ENCODE measurements at places on chromosomes 13 and 19.

- no peak for DNase-seq
Observed at GRCh38 chr19:53626976-53627375, 4.8 kb upstream of the DPRX start.

- DNase-seq: no peak
Observed at GRCh38 chr19:29771708-29772414, 39.9 kb upstream of the CCNE1 start.

DNA sequence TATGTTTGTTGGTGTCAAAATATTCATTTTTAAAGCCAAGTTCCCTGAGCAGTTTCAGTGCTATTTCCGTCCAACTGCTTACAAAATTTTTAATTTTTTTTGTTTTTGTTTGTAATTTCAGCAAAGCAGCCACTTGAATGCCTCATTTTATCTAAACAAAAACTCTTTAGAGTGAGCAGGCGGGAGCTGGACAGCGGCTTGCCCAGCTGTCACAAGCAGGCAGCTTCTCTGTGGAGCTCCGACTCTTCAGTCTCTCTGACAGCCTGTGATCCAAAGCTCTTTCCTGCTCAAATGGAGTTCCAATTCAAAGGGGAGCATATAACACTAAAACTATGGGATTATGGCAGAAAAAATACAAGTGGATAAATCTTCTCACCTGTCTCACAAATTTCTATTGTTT lies 618.3 kb upstream of the PCDH20 start:
- DNase-seq: no peak

DNA sequence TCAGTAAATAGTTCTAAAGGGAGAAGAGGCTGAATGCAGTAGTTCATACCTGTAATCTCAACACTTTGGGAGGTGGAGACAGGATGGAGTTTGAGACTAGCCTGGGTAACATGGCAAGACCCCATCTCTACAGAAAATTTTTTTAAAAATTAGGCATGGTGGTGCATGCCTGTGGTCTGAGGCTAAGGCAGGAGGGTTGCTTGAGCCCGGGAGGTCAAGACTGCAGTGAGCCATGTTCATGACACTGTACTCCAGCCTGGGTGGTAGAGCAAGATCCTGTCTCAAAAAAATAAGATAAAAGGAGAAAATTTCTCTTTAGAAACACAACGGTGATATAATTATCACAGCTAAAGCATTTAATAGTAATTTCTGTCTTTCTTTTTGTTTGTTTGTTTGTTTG lies 57.1 kb downstream of the SIPA1L3 start:
- no peak for DNase-seq

DNA sequence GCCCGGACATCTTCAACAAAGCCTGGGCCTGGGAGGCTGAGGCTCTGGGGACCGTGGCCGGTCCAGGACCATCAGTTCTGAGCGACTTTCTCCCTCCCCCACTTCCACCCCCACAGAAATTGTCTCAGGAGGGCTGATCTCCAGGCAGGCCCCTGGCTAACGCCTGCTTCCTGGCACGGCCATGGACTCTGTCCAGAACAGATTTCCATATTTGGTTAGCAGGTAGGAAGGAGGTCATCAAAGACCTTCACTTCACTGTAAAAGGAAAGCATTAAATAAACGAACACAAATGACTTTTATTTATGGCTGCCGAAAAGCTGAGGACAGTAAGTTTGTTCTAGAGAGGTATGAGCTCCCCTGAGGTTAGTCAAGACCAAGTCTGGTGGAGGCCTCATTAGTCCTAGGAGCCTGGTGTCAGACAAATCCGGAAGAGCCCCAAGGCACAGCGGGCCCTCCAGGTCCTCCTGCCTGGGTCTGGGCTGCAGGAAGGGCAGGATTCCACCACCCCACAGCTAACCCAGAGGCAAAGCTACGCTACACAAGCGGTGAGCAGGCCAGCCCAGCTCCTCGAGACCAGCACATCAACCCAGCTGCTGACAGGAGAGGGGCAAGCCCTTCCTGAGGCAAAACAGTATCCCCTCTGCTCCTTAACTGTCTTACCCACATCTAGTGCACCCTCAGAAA lies 4.6 kb upstream of the PLPP2 start:
- DNase-seq: no peak

DNA sequence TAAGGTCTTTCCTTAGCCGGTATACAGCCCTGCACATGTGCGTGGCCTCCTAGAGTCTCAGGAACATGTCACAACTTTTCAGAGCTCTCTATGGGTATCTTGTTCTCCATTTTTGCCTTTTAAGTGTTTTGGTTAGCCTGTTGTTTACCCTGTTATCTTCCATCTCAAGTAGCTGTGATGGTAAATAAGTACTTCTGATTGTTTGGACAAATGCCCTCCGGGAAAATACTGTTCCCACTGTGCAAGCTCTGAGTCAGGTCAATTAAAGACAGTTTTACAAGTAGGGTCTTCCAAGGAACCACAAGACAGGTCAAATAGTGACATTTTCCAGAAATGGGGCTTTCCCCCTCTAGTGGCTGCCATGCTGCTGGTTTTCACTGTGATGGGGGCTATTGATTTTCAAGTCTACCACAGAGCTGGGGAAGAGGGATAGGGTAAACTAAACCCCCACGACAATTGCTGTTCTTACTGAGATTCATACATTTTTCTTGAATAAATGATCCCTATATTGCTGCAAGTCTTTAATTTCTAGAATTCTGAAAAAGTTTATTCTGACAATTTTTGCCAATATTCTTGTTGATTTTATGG lies 109.5 kb downstream of the TM9SF2 start:
- DNase-seq: no peak

DNA sequence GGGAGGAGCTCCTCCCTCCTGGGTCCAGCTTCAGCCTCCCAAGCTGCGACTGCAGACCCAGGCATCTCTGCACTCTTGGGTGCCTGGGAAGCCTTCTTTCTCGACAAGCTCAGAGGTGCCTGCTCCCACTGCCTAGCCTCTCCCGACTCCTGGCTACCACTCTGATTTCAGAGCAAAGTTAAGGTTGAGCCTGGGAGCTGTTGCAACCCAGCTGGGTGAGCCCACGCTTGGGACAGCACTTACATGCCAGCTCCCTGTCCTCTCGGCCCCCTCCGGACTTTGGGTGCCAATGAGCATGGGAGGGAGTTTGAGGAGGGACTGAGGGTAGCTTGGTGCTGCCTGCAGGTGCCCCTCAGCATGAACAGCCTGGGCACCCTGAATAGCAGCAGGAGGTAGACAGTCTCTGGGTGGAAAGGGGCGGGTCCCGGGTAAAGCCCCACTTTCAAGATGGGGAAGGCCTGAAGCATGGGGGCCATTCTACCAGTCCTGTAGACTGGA lies 1383.4 kb upstream of the PCDH20 start:
- DNase-seq: no peak

- no peak for DNase-seq
Observed at GRCh38 chr13:24625870-24626849, 54.0 kb upstream of the ATP12A start.

- DNase-seq: no peak
Observed at GRCh38 chr13:25352230-25352629, 19.5 kb upstream of the ATP8A2 start.

Data from activated CD8-positive, alpha-beta memory T cell treated with anti-CD3 and anti-CD28 coated beads for 1 hour (primary cell).